ENCODE measurements at places on chromosomes 4 and X.

- DNase-seq = no peak
These were observed 28.6 kb downstream of the FAM241A start for GRCh38 chr4:112173593-112174558.

GRCh38 chrX:41085512-41085877 lies 250 bp downstream of the USP9X start:
- DNase-seq = peak; percentile 66

GRCh38 chrX:98407584-98407983 lies 1523.9 kb downstream of the RPA4 start:
- no peak for DNase-seq

DNA sequence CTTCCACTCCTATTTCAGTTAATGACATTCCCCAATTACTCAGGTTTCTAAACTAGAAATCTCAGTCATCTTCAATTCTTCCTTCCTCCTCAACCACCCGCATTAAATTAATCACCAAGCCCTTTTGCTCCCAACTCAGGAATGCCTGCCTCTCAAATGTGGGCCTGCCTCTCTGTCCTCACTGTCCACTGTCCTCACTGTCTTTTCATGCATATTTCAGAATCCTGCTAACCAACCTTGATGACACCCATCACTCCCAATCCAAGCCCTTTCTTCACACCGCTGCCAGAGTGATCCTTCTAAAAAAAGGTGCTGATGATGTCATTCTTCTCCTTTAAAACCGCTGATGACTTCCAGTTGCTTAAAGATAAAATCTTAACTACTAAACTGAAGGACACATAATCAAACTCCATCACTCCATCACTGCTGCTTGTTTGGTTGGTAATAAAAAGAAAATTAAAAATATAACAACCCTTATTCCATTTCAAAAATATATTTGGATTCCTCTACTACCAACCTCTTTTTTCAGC lies 5.1 kb upstream of the APBB2 start:
- DNase-seq = no peak

DNA sequence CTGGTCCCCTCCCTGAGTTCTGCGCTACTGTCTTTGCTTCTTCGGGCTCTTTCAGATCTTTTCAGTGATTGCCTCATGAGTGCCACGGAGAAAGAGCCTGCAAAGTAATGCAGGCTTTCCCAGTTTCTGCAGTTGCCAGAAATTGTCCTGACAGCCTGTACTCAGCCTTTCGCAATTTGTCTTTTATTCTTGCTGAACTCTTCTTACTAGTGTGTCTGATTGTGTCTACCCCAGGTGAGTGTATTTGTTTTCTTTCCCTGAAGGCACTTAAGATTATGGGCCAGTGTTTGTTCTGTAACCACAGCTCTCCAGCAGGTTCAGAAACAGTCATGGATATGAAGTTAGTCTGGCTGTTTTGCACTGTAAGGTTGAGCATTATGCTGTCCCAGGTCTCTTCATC lies 47.1 kb downstream of the FAM193A start:
- DNase-seq = no peak

DNA sequence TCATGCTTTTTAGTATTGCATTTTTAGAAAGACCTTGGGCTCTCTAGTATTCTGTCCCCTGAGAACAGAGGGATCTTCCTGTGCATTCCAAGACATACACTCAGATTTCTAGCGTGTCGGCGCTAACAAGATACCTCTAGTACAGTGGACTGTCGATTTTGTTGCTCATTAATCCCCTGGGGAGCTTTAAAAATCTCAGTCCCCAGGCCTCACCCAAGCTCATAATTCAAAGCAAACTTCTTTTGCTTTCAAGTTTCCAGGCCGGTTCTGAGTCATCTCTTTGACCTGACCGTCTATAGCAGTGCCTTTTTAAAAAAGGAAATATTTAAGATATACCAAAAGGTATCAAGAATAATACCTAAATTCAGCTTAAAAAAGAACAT lies 137.0 kb downstream of the AMMECR1 start:
- DNase-seq = no peak

- no peak for DNase-seq
These were observed 94.3 kb downstream of the EFNB1 start for GRCh38 chrX:68923147-68923546.

- DNase-seq = no peak
These were observed 99.1 kb downstream of the FRYL start for GRCh38 chr4:48680848-48681568.

DNA sequence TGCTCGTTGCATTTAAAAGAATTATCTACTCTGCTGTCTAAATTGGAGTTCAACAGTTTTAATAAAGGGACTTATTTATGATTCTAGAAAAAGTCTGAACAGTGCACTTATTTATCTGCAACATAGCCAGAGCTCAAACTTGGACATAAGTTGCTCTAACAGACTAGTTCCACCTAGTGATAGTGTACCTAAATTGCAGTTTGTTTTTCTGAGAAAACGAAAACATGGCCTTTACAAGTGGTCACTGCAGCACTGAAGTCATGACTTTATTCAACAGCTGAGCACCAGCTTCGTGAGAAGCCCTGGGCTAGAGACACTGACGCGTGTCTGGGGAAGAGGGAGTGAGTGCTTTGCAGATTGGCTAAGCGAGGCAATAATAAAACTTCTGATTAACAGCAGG lies 77.3 kb upstream of the IGSF1 start:
- DNase-seq = no peak

GRCh38 chr4:98682719-98683118 lies 24.3 kb upstream of the TSPAN5 start:
- DNase-seq = no peak

DNA sequence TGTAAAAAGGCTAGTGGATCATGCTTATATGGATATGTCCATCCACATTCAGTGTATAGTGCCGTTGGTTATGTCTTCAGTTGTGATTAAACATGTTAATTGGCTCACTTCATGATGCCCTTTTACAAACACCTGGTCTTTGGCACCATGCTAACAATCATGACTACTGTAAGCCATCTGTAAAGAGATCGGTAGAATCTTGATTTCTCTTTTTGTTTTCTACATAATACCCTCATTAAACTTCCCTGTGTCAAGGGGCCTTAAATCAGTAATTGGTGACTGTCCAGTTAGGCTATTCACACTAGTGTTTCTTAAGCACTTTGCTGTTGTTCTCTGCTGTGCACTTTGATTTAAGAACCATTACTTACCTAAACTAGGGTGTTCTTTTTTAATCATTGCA lies 475.2 kb downstream of the RPA4 start:
- no peak for DNase-seq

- no peak for DNase-seq
These were observed 816 bp downstream of the EREG start for GRCh38 chr4:74365761-74366160.

DNA sequence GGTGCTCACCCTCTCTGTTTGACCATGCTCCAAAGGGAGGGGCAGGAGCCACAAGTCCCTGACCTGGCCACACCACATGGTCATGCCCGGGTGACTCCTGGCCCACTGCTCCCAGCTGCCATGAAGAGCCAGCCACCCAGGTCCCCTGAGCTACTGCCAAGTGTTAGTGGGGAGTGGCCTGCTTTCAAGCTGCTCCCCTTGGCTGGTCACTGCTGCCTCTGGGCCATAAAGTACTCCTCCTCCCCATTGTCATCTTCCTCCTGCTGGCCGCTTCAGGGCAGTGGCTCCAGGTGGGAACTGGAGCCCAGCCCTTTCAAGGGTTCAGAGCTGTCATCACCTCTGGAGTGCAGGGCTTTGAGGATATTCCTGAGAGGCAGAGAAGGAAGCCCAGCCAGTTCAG lies 27.3 kb upstream of the RBBP7 start:
- DNase-seq = no peak

DNA sequence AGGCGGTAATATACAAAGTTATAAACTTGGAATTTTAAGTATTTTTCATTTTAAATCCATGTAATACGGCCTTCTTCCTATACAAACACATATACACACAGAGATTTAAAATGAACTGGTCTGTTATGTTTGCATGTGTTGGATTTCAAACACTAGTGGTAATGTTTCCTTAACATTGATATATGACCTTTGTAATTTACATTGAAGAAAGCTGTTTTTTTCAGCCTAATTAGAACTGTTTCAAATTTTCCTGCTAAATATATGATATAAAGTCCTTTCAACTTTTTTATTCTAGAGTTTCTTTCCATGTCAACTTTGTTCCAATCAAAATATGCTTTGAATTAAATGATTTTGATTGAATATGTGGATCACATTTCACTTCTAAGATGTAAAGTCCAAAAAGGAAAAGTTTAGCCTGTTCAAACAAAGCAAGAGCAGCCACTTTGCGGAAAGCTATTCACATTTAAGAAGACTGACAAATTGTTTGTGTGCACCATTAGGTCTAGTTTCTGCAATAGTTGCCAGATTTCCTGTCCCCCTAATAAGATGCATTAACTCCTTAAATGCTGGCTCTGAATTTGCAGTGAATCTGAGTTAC lies 226.0 kb upstream of the MAB21L2 start:
- DNase-seq = no peak

Data from CD4-positive, alpha-beta T cell treated with Interleukin-6 at 100 ng/mL for 8 hours (primary cell).